ENCODE measurements at places on chromosomes 1 and 21. TPM values are rescaled to one million over a fixed set of nuclear protein-coding genes. Genes with fewer than 3 reads are reported as not detected.

- peaks cover 16% of the 10 kb centered on the region for H3K4me1 ChIP-seq
- H3K27ac ChIP-seq: no peak overlapping the region
- H3K27me3 ChIP-seq: no peaks in the 10 kb centered on the region
- H3K4me3 ChIP-seq: no peak overlapping the region
- H3K36me3 ChIP-seq: peaks cover 27% of the 10 kb centered on the region
Observed at GRCh38 chr1:9596415-9597123, 7.9 kb downstream of the TMEM201 start.

DNA sequence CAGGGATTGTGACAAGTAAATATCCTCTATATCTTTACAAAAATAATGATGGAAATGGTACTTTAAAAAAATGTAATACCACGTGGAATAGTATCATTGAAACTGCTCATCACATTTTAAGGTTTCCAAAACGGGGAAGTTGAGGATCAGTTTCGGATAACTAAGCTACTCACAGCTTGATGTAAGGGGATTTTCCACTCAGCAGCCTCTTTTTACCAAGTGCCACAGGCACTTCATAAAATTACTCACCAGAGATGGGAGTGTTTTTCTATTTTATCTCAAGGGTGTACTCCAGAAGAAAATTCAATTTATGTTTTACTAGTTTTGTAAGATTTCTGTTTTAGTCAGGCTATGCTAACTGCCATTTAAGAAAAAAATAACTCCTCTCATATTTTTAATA, 91.7 kb downstream of the TPR start:
- H3K4me1 ChIP-seq: no peaks in the 10 kb centered on the region
- no peak for DNase-seq
- no peaks in the 10 kb centered on the region for H3K27me3 ChIP-seq
- H3K36me3 ChIP-seq: no peaks in the 10 kb centered on the region
- no peak overlapping the region for H3K27ac ChIP-seq

GRCh38 chr1:146031476-146031875, 9.9 kb upstream of the HJV start:
- H3K4me3 ChIP-seq: no peak overlapping the region
- H3K4me1 ChIP-seq: peaks cover 26% of the 10 kb centered on the region
- no peak for DNase-seq

DNA sequence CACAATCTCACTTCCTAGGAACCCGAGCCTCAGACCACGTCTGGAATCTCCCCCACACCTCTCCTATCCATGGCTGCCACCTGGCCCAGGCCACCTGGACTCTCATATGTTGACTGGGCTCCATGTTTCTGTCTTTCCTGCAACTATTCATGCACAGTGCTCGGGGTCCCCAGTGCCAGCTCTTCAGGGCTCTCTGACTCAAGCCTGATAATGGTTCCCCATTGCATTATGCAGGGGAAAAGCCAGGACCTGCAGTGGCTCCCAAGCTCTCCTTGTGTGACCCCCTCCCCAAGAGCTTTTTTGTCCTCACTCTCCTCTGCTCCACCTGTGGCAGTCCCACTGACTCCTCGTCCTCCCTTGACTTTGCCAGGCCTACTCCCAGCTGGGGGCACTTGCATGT, 417.6 kb downstream of the NPHP4 start:
- H3K4me3 ChIP-seq: no peak overlapping the region
- no peaks in the 10 kb centered on the region for H3K4me1 ChIP-seq
- no peak overlapping the region for H3K27ac ChIP-seq
- no peaks in the 10 kb centered on the region for H3K27me3 ChIP-seq

GRCh38 chr1:24206516-24207394, 19.7 kb upstream of the IFNLR1 start:
- DNase-seq: no peak
- no peaks in the 10 kb centered on the region for H3K27me3 ChIP-seq
- H3K27ac ChIP-seq: no peak overlapping the region
- H3K4me3 ChIP-seq: no peak overlapping the region
- H3K36me3 ChIP-seq: no peaks in the 10 kb centered on the region

GRCh38 chr1:221801251-221801661, 59.4 kb upstream of the DUSP10 start:
- H3K27ac ChIP-seq: no peak overlapping the region
- no peak overlapping the region for H3K4me3 ChIP-seq
- no peak for DNase-seq
- no peaks in the 10 kb centered on the region for H3K4me1 ChIP-seq

Gene CYYR1
- 14.0 TPM for polyA plus RNA-seq

Gene OR10Z1
- polyA plus RNA-seq: not detected

Gene ICOSLG
- polyA plus RNA-seq: 6.6 TPM

Gene ZBTB8B
- not detected for polyA plus RNA-seq

Gene PRELP
- polyA plus RNA-seq: 21.6 TPM

Measured in spleen (tissue), 13 donors.